T47D (cell line): ENCODE measurements at places on chromosomes 13 and 19.

DNA sequence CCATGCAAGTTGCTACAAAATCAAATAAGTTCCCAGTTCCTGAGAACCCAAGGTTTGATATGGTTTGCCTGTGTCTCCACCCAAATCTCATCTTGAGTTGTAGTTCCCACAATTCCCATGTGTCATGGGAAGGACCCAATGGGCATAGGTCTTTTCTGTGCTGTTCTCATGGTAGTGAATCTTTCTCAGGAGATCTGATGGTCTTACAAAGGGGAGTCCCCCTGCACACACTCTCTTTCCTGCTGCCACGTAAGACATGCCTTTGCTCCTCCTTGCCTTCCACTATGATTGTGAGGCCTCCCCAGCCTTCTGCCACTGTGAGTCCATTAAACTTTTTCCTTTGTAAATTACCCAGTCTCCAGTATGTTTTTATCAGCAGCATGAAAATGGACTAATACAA is 28.5 kb upstream of the TSHZ3 start:
- DNase-seq: no peak

- no peak for DNase-seq
Measured at GRCh38 chr13:59963827-59964226, 199.9 kb downstream of the DIAPH3 start.

- DNase-seq: no peak
Measured at GRCh38 chr13:113955235-113955634, 18.6 kb downstream of the C13orf46 start.

DNA sequence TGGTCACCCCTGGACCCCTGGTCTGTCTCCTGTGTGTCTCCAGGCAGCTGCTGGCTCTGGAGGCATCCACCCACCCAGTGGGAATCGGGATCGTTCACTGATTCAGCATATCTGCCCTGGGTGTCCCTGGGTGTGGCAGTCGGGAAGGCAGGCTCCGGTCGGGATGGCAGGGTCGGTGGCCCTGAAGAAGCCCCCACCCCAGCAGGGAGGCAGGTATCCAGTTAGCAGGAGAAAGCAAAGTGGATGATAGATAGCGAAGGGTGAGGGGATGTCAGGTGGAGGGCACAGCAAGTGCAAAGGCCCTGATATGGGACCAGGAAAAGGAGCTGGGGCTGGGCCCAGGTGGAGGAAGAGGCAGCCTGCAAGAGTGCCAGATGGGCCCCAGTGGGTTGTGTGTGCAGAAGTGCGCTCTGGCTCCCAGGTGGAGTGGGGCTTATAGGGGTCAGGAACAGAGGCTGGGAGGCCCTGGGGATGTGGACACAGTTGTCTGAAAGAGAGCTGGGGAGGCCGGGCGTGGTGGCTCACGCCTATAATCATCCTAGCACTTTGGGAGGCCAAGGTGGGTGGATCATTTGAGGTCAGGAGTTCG is 2.3 kb downstream of the SSBP4 start:
- no peak for DNase-seq

DNA sequence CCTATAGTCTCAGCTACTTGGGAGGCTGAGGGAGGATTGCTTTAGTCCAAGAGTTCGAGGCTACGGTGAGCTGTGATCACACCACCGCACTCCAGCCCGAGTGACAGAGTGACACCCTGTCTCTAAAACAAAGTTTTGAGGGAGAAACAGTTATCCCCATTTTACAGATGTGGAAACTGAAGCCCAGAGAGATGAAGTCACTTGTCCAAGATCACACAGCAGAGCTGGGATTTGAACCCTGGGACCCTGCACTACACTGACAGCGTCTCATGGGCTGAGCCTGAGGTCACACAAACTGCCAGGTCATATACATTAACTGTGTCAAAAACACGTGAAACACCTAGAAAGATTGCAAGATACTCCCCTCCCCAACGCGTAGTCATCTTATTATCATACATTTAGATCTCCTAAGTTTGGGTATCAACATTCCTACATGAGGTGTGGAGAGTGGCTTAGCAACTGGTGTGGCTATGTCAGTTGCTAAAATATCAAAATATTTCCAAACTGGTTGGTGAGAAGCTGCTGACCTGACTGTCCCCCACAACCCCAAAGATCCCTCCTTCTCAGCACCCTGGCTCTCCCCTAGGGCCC is 8.2 kb downstream of the FCGBP start:
- DNase-seq: no peak

- peak; percentile 44 for DNase-seq
Measured at GRCh38 chr19:4233282-4233853, 4.0 kb downstream of the EBI3 start.
